ENCODE measurements at places on chromosomes 11 and 22. TPM values are rescaled to one million over a fixed set of nuclear protein-coding genes. Genes with fewer than 3 reads are reported as not detected.

- no peak overlapping the region for H3K4me3 ChIP-seq
- no peak overlapping the region for H3K27ac ChIP-seq
- DNase-seq: no peak
- H3K27me3 ChIP-seq: no peaks in the 10 kb centered on the region
- H3K36me3 ChIP-seq: no peaks in the 10 kb centered on the region
These were observed 66.1 kb downstream of the SLC36A4 start for GRCh38 chr11:93131709-93132108.

GRCh38 chr22:35651085-35651484, 2.8 kb downstream of the APOL6 start:
- H3K4me1 ChIP-seq: peaks cover 21% of the 10 kb centered on the region
- DNase-seq: no peak
- no peaks in the 10 kb centered on the region for H3K36me3 ChIP-seq

DNA sequence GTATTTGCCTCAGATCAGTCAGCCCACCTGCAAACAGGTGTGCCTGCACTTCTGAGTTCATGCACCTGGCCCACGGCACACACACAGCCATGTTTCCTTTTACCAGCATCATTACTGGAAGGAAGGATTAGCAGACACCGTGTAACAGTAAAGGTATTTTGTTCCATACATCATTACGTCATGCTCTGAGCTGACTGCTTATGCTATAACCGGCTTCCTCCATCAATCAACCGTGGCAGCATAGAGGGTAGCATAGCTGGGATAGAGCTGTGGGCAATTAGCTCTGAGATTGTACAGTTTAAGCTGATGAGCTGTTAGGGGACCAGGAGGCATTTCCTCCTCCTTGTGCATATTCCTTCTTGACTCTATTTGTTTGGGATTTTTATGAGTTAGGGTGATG, 102.4 kb downstream of the ME3 start:
- H3K4me1 ChIP-seq: no peaks in the 10 kb centered on the region
- no peaks in the 10 kb centered on the region for H3K36me3 ChIP-seq
- H3K27me3 ChIP-seq: no peaks in the 10 kb centered on the region
- H3K27ac ChIP-seq: no peak overlapping the region

DNA sequence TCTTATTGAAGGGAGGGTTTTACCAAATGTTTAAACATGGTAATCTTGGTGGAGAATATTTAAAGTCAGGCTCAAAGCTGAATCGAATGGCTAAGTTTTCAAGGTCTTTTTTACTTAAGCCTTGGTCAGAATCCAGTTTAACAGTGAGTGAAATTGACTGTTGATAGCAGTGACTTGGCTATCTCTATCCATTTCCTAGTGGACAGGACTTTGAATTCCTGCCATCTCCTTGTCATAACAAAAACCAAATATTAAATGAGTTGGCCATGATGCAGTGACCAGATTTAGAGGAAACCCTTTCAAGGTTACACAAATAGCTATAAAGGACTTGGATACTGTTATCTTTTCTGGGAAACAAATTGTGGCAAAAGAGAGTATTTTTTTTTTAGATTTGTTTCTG, 92.0 kb downstream of the JRKL start:
- no peak for DNase-seq
- H3K36me3 ChIP-seq: no peaks in the 10 kb centered on the region
- H3K4me3 ChIP-seq: no peak overlapping the region
- H3K27ac ChIP-seq: no peak overlapping the region
- no peaks in the 10 kb centered on the region for H3K4me1 ChIP-seq

GRCh38 chr11:15197696-15198095, 83.0 kb downstream of the INSC start:
- H3K4me3 ChIP-seq: no peak overlapping the region
- peaks cover 31% of the 10 kb centered on the region for H3K4me1 ChIP-seq
- H3K36me3 ChIP-seq: no peaks in the 10 kb centered on the region
- H3K27ac ChIP-seq: no peak overlapping the region
- no peak for DNase-seq

- H3K4me3 ChIP-seq: no peak overlapping the region
- peaks cover 3% of the 10 kb centered on the region for H3K36me3 ChIP-seq
- no peak for DNase-seq
- no peak overlapping the region for H3K27ac ChIP-seq
These were observed 16.5 kb upstream of the DGCR8 start for GRCh38 chr22:20063271-20064139.

SLC16A8 gene
- not detected for total RNA-seq

TKFC gene
- total RNA-seq: 47.7 TPM

WNT7B gene
- total RNA-seq: not detected

TEX54 gene
- not detected for total RNA-seq

All from liver (tissue), 10 donors.